ENCODE measurements at places on chromosomes 2 and 18.
A peak's percentile ranks its signal among the peaks of the same experiment; 100 is the strongest.

- no peak for DNase-seq
These were observed 238.2 kb upstream of the RBMS1 start for GRCh38 chr2:160731856-160732255.

- no peak for DNase-seq
These were observed 28.3 kb upstream of the GYPC start for GRCh38 chr2:126627643-126628042.

- DNase-seq, result no peak
These were observed 64.1 kb upstream of the MEIS1 start for GRCh38 chr2:66370824-66371223.

- DNase-seq, result no peak
These were observed 59.1 kb downstream of the ARL4C start for GRCh38 chr2:234437642-234438304.

DNA sequence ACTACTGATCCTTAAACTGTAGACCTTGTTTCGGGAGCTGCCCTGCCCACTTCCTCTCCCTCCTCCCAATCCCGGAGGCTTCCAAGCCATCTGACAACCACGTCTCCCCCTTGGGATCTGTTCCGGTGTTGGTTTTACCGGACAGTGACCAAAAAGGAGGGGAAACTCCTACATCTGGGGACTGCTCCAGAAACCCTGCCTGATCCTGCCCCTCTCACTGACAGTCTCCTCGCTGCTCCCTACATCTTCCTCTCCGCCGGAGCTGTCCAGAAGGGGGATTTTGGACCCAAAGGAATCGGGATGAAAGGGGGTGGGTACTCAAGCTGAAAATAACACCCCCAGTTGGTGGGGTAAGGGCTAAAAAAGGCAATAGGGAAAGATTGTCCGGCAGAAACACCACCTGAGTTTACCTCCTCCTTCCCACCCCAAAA lies 1.5 kb downstream of the INO80D start:
- DNase-seq, result peak; percentile 23

DNA sequence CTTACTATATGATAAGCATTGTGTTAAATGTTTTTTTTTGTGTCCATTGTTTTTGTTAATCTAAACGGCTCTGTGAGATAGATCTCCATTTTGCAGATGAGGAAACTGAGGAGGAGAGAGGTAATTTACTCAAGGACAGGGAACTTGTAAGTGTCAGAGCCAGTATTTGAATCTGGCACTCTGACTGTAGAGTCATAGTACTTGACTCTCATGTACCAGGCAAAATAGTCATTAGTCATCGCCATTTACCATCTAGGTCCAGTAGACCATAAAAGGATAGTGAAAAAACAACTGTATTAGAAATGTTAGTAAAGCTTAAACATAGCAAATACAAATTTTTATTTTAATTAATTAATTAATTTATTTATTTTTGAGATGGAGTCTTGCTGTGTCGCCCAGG lies 4.8 kb downstream of the PSMD14 start:
- DNase-seq, result no peak

GRCh38 chr2:222545823-222546795 lies 109.8 kb downstream of the FARSB start:
- DNase-seq, result no peak
